CD4-positive, alpha-beta T cell treated with Interleukin-12 subunit alpha and Interleukin-12 subunit beta, for 1 hour (primary cell): ENCODE measurements at places on chromosomes 2 and 18.

GRCh38 chr2:219916281-219916680 lies 288.9 kb downstream of the SLC4A3 start:
- DNase-seq, result no peak

GRCh38 chr2:222799262-222799918 lies 61.4 kb upstream of the ACSL3 start:
- DNase-seq, result no peak

- DNase-seq, result no peak
These were observed 456.0 kb upstream of the ZEB2 start for GRCh38 chr2:144975881-144976280.

DNA sequence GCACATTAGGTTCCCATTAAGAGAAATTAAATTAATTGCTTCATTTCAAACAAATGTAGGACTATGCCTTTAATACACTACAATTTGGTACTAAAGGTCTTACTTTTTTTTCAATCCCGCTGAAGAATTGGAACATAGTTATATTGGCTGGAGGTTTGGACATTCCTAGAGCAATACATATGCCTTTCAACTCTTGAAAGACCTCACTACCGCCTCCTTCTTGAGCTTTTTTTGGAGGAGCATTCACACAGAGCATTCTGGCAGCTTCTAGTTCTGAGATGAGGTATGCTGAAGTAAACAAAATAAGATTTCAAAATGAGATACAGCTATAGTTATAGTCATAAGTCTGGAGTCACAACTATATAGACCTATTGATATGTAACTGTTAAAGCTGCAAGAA lies 10.9 kb downstream of the FAM98A start:
- DNase-seq, result no peak

GRCh38 chr2:23386339-23387220 lies 1.6 kb downstream of the KLHL29 start:
- DNase-seq, result peak; percentile 9

DNA sequence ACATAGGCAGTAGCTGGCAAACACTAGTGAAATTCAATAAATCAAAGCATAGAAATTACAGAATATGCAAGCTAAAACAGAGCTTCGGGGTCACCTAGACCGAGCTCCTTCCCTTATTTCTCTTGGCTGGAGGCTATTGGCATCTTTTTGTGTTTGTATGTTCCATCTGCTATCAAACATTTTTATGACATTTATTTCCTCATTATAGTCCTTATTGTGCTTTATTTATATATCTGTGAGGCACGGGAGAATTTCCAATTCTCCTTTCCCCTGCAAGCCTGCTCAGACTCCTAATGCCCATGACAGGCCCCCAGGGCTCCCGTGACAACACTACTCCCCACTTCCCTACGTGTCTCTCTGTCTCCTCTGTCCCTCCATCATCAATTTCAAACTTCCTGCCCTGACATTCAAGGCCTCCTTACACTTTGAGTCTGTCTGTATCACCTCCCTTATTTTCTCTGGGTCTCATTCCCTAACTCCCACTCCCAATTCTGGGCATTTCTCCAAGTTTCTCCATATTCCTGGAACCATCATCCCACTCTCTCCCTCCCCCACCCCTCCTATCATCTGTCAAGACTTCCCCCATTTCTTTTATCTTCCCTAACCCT lies 316.9 kb downstream of the OSR1 start:
- no peak for DNase-seq

- no peak for DNase-seq
These were observed 1000.2 kb downstream of the TDRD15 start for GRCh38 chr2:22124003-22124402.

GRCh38 chr2:75253526-75253925 lies 54.2 kb upstream of the TACR1 start:
- no peak for DNase-seq

GRCh38 chr18:48868468-48869466 lies 82.0 kb downstream of the SMAD7 start:
- DNase-seq, result peak; percentile 57

DNA sequence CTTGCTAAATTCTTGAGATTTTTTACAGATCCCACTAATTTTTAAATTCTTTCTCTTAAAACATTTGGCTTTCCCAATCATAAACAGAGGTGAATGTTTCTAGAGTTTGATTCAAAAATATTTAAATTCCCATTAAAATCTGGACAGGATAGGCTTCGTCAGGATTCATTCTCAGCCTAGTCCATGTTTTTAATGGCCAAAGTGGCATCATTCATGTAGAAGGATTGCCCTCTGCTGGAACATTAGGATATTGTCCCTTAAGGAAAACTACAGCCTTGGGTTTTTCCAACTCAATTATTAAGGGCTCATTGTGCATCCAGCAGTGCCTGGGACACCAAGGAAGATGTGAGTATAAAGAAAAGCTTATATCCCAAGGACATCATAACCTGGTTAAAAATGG lies 71.7 kb downstream of the TPGS2 start:
- DNase-seq, result no peak

GRCh38 chr2:240254337-240255164 lies 114.1 kb upstream of the OTOS start:
- DNase-seq, result no peak

DNA sequence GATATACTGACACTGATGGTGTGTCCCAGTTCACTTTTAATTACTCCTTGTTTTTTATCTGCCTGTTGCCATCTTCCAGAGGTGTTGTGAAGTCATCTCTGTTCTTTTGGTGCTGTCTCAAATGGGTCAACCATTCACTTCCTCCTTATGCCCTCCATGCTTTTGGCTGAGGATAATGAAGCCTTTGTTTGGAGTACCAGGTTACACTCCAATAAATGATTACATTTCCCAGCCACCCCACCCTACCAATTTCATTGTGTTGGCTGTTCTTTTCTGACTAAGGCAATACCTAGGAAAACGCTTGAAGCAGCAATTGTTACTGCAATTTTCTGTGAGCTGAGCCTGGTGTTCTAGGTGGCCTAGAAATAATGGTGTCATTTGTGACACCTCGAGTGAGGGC lies 29.8 kb upstream of the ACTG2 start:
- DNase-seq, result no peak

DNA sequence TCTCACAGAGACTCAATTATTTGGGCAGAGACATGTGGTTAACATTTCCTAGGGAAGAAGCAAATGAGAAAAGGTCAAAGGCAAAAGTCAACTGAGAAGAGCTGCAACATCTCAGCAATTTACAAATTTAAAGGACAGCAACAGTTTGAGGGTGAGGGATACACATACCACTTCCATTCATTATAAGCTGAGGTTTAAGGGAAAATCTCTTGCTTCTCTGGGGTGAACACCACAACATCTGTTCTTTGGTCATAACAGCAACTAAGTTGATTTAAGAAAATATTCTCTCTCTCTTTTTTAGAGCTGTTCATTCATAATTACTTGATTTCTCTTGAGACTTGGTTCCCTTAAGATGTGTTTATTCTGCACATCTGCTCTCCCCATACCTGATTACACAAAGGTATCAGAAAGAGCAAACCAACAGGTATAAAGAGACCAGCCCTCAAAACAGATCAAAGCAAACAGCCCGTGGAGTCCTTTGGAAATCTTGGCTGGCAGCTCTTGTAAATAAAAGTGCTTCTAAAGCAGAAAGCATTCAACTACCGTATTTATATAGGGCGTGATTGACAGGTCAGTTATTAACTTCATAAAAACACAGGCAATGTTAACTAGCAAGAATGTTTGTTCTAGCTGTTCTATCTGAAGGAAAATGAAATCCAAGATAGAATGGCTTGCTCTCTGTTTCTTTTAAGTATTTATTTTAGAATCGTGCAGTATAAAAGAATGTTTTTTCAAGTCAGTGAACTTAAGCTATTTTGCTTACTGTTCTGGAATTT lies 132.8 kb downstream of the THADA start:
- no peak for DNase-seq

GRCh38 chr18:23640052-23640451 lies 22.7 kb downstream of the ANKRD29 start:
- no peak for DNase-seq

- DNase-seq, result no peak
These were observed 127.9 kb upstream of the SH3BP4 start for GRCh38 chr2:234823877-234824376.

DNA sequence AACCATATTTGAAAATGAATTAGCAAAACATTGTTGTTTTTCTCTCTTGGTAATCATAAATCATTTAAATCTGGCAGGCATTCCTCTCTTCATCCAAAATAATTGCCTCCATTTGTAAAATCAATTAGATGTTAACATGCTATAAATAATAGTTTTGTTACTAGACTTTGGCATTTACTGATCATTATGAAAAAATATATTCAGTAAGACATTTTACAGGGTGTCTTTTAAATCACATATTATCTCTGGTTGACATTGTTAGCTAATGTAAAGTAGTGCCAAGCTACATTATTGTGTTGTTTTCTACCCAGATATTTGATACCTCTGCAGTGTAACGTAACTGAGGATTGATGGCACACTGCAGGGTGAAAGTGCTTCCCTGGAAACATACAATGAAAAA lies 31.8 kb upstream of the DLX1 start:
- no peak for DNase-seq

DNA sequence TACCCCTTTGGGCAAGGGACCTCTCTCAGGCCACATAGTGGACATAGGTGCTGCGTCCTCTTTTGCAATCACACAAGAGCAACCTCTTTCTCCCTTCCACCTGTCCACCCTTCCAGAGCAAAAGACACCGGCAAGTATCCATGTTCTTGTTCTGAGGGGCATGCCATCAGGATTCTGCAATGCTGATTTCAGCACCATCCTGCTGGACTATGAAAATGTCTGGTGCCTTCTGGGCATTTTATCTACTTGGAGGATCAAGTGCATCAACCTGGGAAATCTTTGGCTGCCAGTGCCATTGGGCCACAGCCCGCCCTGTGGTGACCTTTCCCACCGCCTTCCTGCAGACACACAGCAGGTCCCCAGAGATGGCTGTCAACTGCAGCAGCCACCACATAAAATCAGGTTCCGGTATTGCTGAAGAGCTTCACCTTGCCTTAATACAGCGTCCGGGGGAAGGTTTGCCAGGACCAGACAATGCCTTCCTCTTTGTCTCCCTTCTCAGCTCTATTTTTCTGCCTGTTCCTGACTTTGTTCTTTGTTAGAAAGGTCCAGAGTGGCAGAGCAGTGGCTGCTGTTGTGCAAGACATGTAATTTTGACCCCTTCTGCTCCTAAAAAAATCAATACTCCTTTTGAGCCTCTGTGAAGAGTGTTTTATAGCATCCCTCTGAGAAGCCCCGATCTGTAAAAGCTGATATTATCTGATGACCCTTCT lies 18.5 kb upstream of the BOD1L2 start:
- no peak for DNase-seq

- DNase-seq, result no peak
These were observed 16.5 kb upstream of the VIT start for GRCh38 chr2:36680012-36680411.

DNA sequence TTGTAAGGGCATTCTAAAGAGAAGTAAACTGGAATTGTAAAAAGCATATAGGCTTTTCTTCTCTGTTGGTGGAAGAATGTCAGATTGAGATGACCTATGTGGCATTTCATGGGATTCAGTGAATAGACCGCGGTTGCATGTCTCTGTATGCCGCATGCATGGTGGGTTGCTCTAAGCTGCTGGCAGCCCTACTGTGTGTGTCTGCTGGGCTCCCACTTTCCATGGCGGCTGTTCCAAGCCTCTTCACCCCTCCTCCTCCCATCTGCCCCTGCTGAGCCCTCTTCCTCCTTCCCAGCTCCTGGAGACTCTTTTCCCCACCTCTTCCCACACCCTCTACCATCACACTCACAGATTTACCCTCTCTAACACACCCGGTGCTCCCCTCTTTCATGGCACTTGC lies 12.6 kb downstream of the ATP6V1C2 start:
- no peak for DNase-seq

GRCh38 chr2:150888337-150888736 lies 373.3 kb downstream of the RBM43 start:
- no peak for DNase-seq

GRCh38 chr2:903223-903900 lies 47.3 kb upstream of the SNTG2 start:
- DNase-seq, result no peak

DNA sequence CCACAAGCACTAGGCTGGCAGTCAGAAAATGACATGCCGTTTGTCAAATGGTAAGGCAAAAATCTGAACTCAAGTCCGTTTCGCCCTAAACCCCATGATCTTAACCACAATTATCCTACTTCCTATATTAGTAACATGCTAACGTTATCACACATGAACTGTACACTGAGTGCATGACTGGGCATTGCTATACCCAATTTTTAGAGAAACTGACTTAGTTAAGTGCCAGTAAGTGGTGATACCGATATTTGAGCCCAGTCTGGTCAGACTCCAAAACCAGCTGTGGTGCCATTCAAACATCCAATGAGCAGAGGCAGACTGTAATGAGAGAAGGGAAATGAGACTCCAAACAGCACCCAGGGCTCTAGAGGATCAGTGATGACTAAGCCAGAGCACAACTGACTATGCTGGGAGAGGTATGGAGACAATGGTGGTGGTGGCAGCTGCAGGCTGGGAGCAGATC lies 311.7 kb upstream of the PKDCC start:
- no peak for DNase-seq

GRCh38 chr2:96520697-96521096 lies 15.5 kb upstream of the NEURL3 start:
- no peak for DNase-seq

DNA sequence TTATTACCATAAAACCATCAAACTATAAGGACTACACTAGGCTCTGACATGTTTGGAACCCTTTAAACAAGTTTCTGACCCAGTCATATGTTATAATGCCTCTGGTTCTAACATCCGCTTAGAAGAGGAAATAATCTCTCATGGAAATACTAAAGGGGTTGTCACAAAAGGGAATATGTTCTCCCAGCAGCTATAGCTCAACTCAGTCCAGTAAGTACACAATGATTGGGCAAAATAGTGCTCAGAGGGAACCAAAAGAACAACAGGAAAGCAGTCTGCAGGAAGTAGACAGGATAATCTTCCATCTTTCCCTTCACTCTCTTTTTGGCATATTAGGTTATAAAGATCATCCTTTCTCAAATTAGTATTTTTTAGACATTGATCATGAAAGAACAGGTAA lies 4.3 kb downstream of the SRBD1 start:
- no peak for DNase-seq

- DNase-seq, result no peak
These were observed 15.9 kb upstream of the AGFG1 start for GRCh38 chr2:227456102-227456501.

GRCh38 chr2:31414601-31415241 lies at the start of gene XDH:
XDH (minus strand) TSS chr2:31414742; CDS start chr2:31414666, 76 bp downstream.
- DNase-seq, result no peak

- DNase-seq, result no peak
These were observed 18.9 kb downstream of the ZRANB3 start for GRCh38 chr2:135512099-135512498.

DNA sequence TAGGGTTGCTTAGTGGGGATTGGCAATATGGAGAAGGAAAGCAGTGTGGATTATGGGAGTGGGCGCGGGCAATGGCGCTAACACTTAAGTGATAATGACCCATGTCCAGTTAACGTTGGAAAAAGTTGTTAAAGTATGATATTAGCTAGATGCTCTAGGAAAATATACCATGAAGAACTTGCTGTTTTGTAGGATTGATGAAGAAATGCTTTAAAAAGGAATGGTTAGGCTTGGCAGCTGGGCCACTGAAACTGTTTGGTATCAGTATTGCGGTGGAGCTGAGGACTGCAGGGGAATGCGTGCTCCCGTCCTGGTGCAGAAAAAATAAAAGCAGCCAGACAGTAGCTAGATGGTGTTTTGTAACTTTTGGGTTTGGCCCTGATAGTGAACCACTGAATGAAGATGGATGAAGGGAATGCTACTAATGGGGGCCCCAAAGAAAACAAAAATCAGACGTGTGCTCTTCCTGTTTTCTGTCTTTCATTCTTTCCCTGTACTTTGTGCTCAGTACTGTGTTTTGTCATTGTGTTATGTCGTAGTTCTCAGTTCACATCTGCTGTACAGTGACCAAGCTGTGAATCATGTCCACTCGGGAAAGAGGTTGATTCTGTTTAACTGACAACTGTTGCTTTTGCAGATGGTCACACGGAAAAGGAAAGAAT lies 999 bp downstream of the INSIG2 start:
- DNase-seq, result peak; percentile 35
